ENCODE measurements at places on chromosomes 2 and 18. TPM values are rescaled to one million over a fixed set of nuclear protein-coding genes. Genes with fewer than 3 reads are reported as not detected.

- DNase-seq = no peak
Measured at GRCh38 chr2:46230677-46231425, 66.4 kb upstream of the EPAS1 start.

Gene TRIM54
- total RNA-seq = 0.96 TPM

Gene AOX1
- 8.4 TPM for total RNA-seq

Gene FHOD3
- total RNA-seq = 13.0 TPM

DNA sequence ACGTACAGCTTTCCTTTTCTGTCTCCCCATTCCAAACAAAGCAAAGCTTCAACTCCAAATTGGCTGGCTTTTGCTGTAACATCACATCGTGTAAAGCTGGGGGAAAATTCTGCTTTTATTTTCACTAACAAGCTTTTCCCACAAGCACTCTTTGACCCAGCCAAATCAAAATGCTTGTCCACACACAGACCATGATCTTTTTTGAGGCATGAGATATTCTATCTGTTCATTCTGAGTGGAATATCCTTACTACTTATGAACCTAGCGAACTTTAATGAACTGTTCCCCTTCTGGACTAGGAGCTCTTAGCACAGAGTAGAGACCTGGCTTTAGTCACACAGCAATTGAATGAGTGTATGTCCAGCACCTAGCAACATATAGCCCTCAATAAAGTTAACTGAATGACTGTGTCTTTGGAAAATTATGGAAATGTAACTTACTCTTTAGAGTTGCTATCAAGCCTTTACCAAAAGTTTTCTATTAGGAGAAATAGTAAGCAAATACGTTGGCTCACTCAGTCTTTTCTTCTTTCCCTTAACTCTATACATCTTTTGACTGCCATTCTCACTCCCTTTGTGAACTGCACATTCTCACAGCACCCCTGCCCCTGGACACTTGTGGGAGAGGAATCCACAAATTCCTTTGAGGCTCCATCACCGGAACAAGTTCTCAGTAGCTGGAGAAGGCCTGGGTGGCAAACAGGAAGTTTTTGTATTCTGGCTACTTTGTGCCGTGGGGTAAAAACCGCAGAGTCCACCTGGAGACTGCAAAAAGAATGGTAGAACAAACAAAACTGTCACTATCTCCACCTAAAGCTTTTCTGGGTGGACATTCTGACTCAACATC lies 1.3 kb upstream of the UBE2E3 start:
- peak; percentile 74 for DNase-seq

- no peak for DNase-seq
Measured at GRCh38 chr2:26645762-26646161, 4.6 kb upstream of the CIB4 start.

DNA sequence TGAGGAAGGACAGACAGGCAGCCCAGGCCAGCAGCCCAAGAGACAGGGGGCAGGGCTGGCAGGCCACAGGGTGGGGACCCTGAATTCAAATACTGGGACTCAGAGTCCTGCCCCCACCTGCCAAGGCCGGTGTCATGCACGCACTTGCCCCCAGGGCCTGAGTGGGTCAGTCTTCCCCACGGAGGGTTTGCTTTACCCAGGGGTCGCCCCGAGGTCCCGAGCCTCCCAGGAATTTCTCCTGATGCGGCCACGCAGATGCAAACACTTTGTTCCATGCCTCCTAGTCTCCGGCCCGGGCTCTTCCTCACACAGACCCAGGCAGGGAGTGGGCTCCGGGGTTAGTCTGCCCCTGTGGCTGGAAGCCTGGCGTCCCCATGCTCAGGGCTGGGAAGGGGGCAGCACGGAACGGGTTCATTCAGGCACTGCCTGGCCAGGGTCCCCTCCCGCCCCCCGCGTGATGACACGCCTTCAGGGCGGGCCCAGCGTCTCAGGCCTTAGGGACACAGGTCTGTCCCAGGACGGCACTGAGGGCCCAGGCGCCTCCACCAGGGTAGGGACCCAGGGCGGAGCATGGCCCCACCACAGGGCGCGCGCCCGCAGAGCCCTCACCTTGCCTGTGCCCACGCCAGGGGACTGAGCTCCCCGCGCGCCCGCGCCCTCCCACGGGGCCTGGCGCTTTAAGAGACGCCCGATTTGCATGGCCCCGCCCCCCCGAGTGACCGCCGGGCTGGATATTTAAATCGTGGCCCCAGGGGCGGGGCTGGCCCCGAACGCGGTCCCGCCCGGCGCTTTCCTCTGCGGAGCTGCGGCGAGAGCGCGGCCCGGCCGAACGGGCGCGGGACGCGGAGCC lies at the start of gene SNED1:
SNED1 (plus strand) TSS at position 763 of the 850 bp plus-strand sequence. CDS start 220 bp downstream, outside the sequence.
- peak; percentile 51 for DNase-seq

DNA sequence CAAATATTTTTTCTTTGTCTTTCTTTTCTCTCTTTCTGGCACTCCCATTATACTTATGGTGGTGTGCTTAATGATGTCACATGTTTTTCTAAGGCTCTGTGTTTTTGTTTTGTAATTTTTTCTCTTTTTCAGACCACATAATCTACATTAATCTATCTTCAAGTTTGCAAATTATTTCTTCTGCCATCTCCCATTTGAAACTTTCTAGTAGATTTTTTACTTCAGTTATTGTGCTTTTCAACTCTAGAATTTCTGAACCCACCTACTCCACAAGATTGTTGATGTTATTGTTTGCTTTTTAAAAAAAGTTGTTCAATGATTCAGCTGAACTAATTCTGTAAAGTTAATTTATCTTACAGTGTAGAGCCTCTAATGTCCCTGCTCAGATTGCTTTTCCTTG lies 121.4 kb downstream of the SCN3A start:
- no peak for DNase-seq

Gene PRKAG3
- total RNA-seq = not detected

Gene KDM3A
- 11.9 TPM for total RNA-seq
